Epithelial cell of alveolus of lung (primary cell): ENCODE measurements at places on chromosomes 13 and 19. TPM values are rescaled to one million over a fixed set of nuclear protein-coding genes. Genes with fewer than 3 reads are reported as not detected.

Gene DACH1
- 0.52 and 9.6 TPM in 2 replicates for total RNA-seq

Gene CYP2F1
- total RNA-seq = not detected in 2 replicates

Gene NRTN
- total RNA-seq = 1.6 TPM in 1 of 2 replicates, not detected in the other

Gene SHANK1
- 6.7 and 7.8 TPM in 2 replicates for total RNA-seq

Gene CEBPA
- under 0.01 and 0.80 TPM in 2 replicates for total RNA-seq

Gene ZSWIM4
- 12.8 and 18.3 TPM in 2 replicates for total RNA-seq

Gene ZFR2
- not detected in 2 replicates for total RNA-seq

Gene CELF5
- not detected in 2 replicates for total RNA-seq

Gene ZNF208
- total RNA-seq = not detected in 2 replicates

Gene CBLC
- total RNA-seq = 3.0 TPM in 1 of 2 replicates, not detected in the other
